ENCODE measurements at places on chromosomes 7 and 10. TPM values are rescaled to one million over a fixed set of nuclear protein-coding genes. Genes with fewer than 3 reads are reported as not detected.

The FBXO24 gene
- total RNA-seq = 0.11 TPM

The ANKRD16 gene
- total RNA-seq = 5.3 TPM

The PON3 gene
- 0.11 TPM for total RNA-seq

The WDFY4 gene
- 0.11 TPM for total RNA-seq

The MYL10 gene
- total RNA-seq = not detected

The WDR91 gene
- 8.6 TPM for total RNA-seq

The CCDC136 gene
- 0.33 TPM for total RNA-seq

The TAX1BP1 gene
- 72.5 TPM for total RNA-seq

The MBL2 gene
- total RNA-seq = not detected

Data from dermis lymphatic vessel endothelial cell (primary cell).